Endothelial cell of coronary artery (primary cell): ENCODE measurements at places on chromosomes 11 and 22. TPM values are rescaled to one million over a fixed set of nuclear protein-coding genes. Genes with fewer than 3 reads are reported as not detected.

Gene MFRP
- total RNA-seq = under 0.01 TPM in 1 of 2 replicates, not detected in the other

Gene GDPD4
- total RNA-seq = not detected in 2 replicates

Gene RBFOX2
- 128 and 132 TPM in 2 replicates for total RNA-seq

Gene UBQLN3
- 0.09 TPM in 1 of 2 replicates, not detected in the other for total RNA-seq

Gene CASP5
- 0.09 TPM in 1 of 2 replicates, not detected in the other for total RNA-seq

Gene SCGB1C1
- total RNA-seq = not detected in 2 replicates

Gene CDC42EP1
- total RNA-seq = 16.5 and 23.1 TPM in 2 replicates

Gene GAB4
- under 0.01 TPM in 1 of 2 replicates, not detected in the other for total RNA-seq

Gene RAG2
- total RNA-seq = not detected in 2 replicates

Gene CHST1
- 19.0 and 43.4 TPM in 2 replicates for total RNA-seq

Gene RDX
- total RNA-seq = 164 and 191 TPM in 2 replicates
